Stimulated activated CD4-positive, alpha-beta T cell treated with anti-CD3 and anti-CD28 coated beads, Interleukin-1b, Interleukin-23, amount 100 ng/mL, for 24 hours (primary cell): ENCODE measurements at places on chromosomes 3 and 15.

- DNase-seq, result no peak
Observed at GRCh38 chr3:115627180-115628074, 4.1 kb downstream of the GAP43 start.

GRCh38 chr3:176906046-176906905, 291.0 kb downstream of the TBL1XR1 start:
- no peak for DNase-seq

DNA sequence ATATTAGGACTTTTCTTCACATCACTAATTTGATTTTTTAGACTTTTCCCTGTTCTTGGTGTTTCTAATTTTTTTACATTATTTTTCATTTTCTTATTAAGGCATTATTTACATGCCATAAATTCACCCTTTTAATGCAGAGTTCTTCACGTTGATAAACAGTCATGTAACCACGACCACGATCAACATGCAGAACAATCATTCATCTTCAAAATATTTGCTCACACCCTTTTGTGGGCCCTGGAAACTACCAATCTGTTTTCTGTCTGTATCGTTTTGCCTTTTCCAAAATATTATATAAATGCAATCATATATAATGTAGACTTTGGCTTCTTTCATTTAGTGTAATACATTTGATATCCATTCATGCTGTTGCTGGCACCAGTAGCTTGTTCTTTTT, 48.7 kb downstream of the ARRDC4 start:
- DNase-seq, result no peak

GRCh38 chr3:73280746-73281145, 219.3 kb downstream of the EBLN2 start:
- DNase-seq, result no peak

DNA sequence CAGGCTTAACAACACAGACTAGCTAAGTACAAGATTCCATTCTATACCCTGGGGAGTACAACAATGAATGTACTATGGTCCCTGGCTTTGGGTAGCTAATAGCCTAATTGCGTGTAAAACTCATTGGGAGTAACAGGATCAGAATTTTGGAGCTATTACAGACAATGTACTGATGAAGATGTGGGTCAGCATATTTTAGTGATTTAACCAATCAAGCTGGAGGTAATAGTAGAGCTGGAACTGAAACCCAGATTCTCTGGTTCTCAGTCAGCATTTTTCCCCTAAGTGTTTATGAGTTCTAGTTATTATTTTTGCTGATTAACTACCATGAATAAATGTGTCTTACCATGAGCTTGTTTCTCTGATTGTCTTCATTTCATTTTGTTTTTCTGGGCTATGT, 578.7 kb downstream of the NLGN1 start:
- DNase-seq, result no peak

GRCh38 chr3:49534581-49535441, 19.5 kb upstream of the BSN start:
- DNase-seq, result no peak

- peak; percentile 29 for DNase-seq
Observed at GRCh38 chr15:64697911-64698369, 77.4 kb downstream of the RBPMS2 start.

DNA sequence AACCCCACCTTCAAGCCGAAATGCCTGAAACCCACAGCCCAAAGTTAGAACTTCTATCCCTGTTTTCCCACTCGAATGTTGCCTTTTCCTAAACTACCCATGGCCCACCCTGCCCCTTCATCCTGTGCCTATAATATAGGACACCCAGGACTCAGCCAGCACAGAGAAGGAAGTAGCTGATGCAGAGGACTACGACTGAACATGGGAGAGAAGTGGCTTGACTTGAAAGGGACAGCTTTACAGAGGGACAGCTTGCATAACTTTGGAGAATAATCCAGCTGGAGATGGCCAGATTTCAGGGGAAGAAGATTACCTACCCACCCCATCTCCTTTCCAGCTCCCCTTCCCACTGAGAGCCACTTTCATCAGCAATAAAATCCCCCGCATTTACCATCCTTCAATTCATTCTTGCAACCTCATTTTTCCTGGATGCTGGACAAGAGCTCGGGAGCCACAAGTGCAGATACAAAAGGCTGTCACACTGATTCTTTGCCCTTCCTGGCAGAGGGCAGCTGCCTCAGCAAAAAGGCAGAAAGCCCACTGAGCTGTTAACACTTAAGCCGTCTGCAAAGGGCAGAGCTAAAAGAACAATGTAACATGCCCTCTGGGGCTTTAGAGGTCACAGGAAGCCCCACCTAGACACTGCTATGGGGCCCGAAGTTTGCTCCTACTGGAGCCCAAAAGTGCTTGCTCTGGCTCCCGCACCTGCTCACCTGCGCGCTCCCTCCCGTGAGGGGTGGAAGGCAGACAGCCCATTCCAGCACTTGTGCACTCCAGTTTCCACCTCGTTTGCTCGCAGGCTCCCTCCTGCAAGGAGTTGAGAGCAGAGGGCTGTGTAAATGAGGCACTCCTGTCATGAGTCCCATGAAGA, 224.0 kb downstream of the TBC1D5 start:
- DNase-seq, result no peak

- no peak for DNase-seq
Observed at GRCh38 chr3:48190911-48191310, 2.7 kb upstream of the CDC25A start.

- no peak for DNase-seq
Observed at GRCh38 chr3:9395570-9396300, 1.7 kb upstream of the SETD5 start.

GRCh38 chr3:176647987-176648386, 549.3 kb downstream of the TBL1XR1 start:
- DNase-seq, result no peak

DNA sequence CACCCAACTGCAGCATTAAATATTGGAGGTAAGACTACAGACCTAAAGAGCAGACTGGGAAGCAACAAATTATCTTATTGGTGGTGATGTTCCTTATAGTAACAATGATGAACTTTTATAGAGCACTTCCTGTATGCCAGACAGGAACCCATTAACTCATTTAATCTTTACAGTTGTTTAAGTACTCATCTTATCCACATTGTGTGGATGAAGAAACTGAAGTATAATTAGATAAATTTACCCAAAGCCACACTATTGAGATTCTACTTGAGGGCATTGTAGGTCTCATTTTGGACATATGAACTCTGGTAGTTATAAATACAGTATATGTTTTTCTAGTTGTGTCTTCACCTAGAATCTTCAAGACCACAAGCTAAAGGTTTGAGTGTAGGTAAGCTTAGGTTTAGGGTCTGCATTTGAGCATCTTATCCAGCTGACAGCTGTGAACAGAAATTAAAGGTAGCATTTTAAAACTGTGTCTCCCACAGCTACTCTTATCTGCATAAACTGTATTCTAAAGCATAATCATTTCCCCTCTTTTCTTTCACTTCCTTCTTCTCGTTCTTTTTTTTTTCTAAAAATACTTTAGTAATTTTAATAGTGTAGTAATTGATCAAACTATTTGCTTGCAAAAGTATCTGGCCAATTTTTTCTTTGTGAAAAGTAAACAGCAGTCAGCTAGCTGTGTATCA, 138.2 kb downstream of the UBE2E2 start:
- DNase-seq, result no peak
